ENCODE measurements at places on chromosomes 5 and 9.

DNA sequence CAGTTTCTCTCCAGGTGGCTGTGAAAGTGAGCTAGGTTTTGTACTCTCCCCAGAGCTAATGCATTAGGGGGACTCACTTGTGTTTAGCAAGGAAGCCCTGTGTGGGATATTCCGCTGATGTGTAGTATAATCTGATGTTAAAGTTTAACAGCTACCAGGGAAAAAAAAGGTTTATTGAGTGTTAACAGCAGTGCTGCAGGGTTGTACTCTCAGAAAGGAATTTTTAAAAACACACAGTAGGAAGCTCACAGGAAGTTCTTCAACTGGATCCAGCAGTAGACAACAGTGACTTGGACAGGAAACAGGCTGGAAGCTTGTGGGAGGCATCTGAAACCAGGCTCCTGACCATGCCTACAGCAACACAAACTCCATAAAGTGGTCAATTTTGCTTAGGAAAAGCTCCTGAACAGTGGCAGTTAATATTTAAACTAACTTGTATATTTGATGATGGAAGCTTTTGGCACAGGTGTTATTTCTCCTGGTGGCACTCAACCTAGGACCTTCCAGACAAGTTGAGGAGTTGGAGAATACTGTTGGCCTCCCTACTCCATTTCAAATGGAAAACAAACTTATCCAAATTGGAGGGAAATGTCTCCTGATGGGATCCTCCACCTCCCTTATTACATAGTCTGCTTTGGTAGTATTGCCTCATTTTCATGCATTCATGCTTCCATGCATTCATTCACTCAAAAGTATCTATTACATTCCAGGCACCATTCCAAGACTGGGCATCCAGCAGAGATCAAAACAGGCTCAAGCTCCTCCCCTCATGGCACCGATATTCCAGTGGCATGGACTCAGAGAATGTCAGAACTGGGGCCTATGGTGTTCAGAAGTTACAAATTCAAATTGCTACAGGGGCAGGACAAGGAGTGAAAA is 54.7 kb downstream of the FOXD1 start:
- DNase-seq: no peak

DNA sequence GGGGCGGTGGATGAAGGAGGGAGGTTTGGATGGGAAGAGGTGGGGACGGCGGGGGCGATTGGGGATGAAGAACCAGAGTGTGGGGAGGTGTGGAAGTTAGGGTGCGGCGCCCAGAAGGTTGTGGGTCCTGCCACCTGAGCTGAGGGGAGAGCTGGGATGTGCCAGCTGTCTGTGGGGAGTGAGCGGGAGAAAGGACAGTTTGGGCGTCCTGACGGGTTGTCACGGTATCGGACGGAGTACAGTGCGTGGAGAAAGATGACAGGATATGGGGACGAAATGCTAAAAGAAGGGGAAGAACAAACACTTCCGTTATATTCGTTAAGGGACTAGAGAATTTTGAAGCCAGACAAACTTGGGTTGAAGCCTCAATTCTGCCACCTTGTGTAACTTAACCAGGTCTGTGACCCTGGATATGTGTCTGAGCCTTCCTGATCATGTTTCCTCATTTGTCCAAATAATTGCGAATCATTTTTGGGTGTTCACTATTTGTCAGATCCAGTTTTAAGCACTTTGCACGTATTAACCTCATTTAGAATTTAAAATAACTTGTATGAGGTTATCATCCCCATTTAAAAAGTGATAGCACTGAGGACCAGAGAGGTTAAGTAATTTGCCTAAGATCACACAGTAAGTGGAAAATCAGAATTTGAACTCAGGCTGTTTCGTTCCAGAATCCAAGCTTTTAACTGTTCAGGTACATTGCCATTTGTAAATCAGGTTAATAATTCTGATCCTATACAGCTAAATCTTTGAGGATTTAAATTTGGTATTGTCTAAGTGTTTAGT is 689 bp downstream of the CNTRL start:
- no peak for DNase-seq

- no peak for DNase-seq
Observed at GRCh38 chr5:180329606-180330269, 23.4 kb downstream of the GFPT2 start.

GRCh38 chr5:10246761-10247160 is 2.9 kb downstream of the ATPSCKMT start:
- no peak for DNase-seq

- DNase-seq: no peak
Observed at GRCh38 chr5:132981288-132981687, 17.9 kb upstream of the AFF4 start.

- DNase-seq: no peak
Observed at GRCh38 chr9:20473515-20474013, 148.7 kb downstream of the MLLT3 start.

- DNase-seq: no peak
Observed at GRCh38 chr9:33111631-33112030, 35.2 kb upstream of the SMU1 start.

DNA sequence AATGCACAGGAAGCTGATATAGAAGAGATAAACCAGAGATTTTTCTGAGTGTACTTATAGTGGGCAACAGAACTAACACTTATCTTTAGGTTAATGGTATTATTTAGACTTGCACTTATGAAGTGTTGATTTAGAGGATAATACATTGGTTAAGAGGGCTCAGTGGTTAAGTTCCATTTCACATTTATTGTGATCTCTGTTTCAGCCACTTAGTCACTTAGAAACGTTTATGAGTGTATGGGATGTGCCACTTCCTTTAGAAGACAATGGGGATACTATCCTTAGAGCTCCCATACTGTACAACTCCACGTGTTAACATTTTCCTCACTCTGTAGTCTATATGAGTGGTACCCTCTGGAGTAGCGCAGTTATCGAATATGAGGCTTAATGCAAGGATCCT is 57.5 kb downstream of the PIP5K1B start:
- no peak for DNase-seq

- DNase-seq: no peak
Observed at GRCh38 chr5:60334281-60334713, 365.7 kb downstream of the DEPDC1B start.

- DNase-seq: no peak
Observed at GRCh38 chr5:127089191-127089590, 15.9 kb upstream of the C5orf63 start.

DNA sequence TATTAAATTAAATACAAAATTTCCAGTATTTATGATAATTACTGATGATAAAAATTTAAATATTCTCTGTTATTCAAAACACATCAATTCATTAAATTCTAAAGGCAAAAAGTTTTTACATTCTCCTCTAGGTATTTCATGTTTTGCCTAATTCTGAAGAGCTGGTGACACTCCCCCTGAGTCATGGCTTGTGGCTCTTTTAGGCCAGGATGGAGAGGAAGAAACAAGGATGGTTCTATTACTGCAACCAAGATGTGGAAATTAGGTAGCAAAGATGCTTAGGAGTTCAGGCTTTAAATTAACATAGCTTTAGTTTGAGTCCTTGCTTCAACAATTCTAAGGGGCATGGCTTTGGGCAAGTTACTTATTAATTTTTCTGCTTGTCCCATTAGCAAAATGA is 1295.8 kb downstream of the EFNA5 start:
- no peak for DNase-seq

DNA sequence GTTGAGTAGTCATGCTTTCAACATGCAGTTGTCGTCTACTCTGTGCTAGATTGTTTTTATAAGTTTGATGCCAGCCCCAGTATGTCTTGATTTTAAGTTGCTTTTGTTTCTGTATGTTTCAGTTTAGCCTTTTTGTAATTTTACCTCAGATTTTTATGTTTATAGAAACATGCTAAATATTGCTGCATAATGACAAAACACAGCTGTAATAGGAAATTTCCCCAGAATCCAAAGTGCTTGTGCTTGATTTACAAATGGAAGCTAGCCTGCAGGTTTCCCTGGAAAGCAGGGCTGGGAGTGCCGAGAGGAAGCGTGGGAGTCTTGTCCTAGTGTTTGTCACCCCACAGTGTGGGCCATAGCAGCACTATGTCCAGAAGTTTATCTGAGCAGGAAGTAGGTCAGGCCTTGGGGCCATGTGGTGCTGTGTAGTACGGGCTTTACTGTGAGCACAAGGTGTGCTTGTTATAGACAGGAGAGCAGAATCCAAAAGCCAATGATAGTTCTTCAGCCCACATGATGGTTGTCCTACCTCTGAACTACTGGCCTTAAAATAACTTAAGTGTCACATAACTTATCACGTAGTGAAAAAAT is 100.0 kb upstream of the NREP start:
- no peak for DNase-seq

DNA sequence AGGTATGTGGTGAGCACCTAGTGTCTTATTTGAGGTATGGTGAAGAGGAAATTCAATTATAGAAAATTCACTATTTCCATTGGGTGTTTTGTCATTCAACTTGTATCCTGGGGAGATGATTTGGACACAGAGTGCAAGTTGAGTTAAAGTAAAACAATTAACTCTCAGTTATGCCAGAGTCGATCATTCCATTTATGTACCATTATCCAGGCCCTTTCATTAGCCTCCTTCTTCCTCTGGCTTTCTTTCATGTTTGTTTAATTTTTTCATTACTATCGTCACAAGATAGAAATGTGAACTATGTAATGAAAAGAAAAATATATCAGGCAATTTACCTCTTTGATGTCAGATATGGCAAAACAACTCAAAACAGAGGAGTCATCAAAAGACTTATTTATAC is 1347.2 kb upstream of the NUDT12 start:
- DNase-seq: no peak

DNA sequence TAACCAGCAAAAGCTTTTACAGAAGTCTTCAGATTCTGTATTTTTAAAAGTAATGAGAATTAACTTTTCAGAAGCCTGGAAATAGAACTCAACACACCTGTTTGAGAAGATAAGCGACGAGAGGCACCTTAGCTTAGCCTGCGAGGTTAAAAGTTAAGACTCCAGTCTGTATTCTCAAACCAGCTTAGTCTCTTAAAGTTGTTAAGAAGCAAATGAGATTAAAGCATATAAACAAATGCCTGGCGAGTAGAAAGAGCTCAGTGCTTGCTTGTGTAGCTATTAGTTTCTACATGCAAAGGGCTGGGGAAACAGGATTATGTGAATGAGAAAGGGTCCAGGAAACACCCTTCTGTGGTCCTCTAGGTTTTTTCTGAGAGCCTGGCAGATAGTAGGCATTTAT is 51.7 kb downstream of the MTAP start:
- DNase-seq: no peak

GRCh38 chr5:179738742-179739141 is 6.1 kb downstream of the MAML1 start:
- no peak for DNase-seq

GRCh38 chr5:82699737-82700136 is 377.5 kb downstream of the TMEM167A start:
- DNase-seq: no peak

- no peak for DNase-seq
Observed at GRCh38 chr9:134360180-134360759, 34.0 kb downstream of the RXRA start.

DNA sequence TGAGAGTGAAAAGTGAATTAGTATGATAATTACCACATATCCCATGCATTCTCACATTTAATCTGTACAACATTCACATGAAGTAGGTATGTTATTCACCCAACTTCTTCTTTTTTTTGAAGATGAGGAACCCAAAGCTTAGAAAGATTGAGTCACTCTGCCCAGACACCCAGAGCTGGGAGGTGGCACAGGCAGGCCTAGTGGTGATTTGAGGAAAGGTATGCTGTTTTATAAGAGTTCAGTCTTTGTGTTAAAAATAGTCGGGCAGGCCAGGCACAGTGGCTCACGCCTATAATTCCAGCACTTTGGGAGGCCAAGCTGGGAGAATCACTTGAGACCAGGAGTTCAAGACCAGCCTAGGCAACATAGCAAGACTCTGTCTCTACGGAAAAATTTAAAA is 285.3 kb downstream of the NR3C1 start:
- no peak for DNase-seq

GRCh38 chr5:74953937-74954720 is 87.9 kb upstream of the FAM169A start:
- DNase-seq: no peak

DNA sequence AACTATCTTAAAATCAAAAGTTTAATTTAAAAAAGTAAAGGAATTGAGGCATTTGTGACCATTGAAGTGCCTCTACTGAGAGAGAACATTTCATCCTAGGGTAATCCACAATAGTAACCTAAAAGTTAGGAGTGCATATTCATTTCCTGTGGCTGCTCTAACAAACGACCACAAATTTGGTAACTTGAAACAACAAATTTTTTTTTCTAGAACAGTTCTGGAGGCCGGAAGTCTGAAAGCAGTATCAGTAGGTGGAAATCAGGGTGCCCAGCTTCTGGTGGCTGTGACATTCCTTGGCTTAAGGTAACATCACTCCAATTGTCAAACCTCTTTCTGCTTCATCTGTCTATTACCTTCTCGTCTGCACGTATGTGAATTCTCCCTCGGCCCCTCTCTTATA is 67.1 kb upstream of the SSBP2 start:
- no peak for DNase-seq

DNA sequence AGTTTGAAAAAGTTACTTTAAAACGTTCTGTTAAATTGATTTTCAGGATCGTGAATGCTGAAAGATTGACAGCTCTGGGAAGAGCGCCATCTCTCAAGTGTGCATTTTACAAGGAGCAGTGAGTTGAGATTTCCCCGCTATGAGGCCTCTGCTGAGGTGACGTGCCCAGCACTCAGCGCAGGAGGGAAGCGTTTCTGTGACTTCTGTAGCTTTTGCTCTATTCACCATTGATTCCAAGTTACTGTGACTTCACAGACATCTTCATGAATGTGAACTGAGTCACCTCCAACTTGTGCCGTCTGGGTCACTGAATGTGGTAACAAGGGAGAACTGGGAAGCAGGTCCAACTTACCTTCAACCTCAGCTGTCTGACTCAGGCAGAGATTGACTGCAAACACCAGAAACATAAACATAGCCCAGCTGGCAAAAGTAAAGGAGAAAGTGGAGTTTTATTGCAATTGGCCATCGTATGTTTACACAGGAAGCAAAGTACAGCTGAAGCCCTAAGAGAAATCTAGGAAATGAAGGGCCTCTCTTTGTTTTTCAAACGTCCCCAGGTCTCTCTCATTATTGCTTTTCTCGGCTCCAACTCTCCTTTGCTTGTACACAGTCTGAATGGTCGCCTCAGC is 428.8 kb upstream of the CLINT1 start:
- DNase-seq: no peak

GRCh38 chr9:133711428-133712220 is 26.5 kb downstream of the SARDH start:
- DNase-seq: no peak

DNA sequence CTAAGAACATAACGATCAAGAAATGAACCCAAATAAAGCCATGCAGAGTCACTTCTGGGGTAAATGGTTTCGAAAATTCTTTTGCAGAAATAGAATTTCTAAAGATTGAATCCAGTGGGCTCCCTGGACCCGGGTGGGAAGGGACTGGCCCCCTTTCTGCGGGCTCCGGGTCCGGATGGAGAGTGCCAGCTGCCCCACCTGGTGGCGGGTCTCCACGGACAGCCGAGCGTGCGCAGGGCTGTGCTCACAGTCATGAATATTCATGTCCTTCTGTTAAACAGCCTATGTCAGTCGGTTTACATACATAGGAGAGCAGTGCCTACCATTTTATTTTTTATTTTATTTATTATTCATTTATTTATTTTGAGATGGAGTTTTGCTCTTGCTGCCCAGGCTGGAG is 4.7 kb upstream of the PPP1R26 start:
- peak; percentile 87 for DNase-seq

All from 8988T (cell line).